NB4 (cell line): ENCODE measurements at places on chromosomes 5 and 9.
A peak's percentile ranks its signal among the peaks of the same experiment; 100 is the strongest.

DNA sequence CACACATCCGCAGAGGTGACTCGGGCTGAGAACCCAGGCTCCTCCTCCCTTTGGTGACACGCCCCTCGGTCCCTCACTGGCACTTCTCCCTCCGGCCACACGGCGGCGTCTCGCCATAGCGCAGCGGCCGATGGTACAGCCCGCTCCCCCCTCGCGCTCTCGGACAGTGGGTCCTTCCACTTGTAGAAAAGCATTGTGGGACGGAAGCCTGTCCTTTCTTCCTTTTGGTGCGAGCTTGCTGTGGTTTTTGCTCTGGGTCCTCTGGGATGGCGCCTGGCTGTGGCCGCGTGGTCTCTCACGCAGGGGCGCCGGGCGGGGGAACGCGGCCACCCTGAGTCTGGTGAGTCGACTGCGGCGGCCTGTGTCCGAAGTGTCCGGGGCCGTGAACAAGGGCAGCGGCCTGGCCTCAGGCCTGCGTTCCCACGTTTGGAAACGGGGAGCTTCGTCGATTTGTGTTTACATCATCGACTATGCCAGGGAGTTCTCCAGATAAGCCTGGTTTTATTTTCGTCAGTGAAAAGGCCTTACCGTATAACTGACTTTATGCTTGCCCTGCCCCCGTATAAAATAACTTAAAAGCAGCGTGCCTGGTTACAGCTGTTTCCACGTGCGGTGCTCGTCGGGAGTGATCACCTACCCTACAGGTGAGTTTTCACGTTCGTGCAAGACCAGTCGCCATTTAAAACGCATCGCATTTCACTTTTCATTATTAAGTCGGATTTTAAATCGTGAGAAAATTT is 258.3 kb downstream of the EPB41L4A start:
- DNase-seq: peak; percentile 92

GRCh38 chr5:87151547-87151946 is 116.1 kb upstream of the RASA1 start:
- DNase-seq: peak; percentile 47

DNA sequence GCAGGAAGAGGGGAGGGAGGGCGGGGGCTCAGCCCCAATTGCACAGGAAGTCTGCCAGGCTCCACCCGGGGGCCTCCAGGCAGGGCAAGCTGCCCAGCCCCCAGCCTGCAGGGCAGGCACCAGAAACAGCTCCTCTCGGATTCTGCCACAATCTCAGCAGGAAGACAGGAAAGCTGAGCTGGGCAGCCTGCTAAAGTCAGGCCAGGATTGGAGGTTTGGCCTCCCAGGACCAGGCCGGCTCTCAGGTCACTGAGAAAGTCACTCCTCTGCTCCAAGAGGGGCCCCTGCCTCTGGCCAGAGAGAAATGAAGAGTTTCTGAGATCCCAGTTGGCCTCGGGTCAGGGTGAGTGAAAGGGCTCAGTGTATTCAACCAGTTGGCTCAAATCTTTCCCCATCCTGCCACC is 54.6 kb upstream of the STXBP1 start:
- peak; percentile 73 for DNase-seq

GRCh38 chr5:44336708-44337107 is 52.5 kb downstream of the FGF10 start:
- DNase-seq: peak; percentile 34

GRCh38 chr5:43729846-43730478 is 127.0 kb downstream of the NNT start:
- DNase-seq: peak; percentile 48

DNA sequence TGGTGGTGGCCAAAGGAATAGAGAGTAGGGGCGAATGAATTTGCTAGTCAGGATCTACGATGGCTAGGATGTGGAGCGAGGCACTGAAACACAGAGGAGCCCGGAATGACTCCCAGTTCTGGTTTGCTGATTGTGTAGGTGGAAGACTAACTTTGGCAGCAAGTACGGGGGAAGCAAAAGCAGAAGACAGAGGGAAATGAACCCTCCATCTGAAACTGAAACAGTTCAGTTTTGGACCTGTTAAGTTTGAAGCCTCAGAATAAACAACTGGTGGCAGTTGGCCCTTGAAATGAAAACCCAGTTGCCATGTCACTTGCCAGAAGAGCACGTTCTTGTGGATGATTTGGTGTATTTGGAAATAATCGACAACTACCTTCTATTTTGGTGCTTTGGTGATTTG is 15.4 kb upstream of the SMIM15 start:
- no peak for DNase-seq
